ENCODE measurements at places on chromosomes 2 and 18.

GRCh38 chr2:30978044-30978443 lies 160.2 kb downstream of the GALNT14 start:
- DNase-seq, result no peak

- DNase-seq, result no peak
Observed at GRCh38 chr2:181352158-181352557, 105.0 kb upstream of the ITGA4 start.

- no peak for DNase-seq
Observed at GRCh38 chr2:168934826-168935225, 33.7 kb downstream of the G6PC2 start.

DNA sequence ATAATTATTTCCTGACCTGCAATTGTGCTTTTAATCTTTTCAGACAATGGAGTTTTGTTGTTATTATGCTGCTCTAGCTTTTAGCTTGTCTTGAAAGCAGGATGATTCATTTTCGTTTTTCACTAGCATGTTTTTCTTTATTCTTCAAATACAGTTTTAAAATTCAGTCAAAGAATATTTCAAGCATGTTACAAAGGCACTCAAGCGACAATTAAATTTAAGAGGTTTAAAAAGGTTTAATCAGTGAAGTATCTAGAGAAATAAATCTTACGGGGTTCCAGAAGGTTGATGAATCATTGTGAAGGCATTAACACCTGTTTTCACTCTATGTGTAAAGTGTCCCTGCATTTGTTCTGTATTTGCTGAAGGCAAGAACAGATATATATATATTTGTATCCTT lies 390.7 kb upstream of the TMEFF2 start:
- no peak for DNase-seq

DNA sequence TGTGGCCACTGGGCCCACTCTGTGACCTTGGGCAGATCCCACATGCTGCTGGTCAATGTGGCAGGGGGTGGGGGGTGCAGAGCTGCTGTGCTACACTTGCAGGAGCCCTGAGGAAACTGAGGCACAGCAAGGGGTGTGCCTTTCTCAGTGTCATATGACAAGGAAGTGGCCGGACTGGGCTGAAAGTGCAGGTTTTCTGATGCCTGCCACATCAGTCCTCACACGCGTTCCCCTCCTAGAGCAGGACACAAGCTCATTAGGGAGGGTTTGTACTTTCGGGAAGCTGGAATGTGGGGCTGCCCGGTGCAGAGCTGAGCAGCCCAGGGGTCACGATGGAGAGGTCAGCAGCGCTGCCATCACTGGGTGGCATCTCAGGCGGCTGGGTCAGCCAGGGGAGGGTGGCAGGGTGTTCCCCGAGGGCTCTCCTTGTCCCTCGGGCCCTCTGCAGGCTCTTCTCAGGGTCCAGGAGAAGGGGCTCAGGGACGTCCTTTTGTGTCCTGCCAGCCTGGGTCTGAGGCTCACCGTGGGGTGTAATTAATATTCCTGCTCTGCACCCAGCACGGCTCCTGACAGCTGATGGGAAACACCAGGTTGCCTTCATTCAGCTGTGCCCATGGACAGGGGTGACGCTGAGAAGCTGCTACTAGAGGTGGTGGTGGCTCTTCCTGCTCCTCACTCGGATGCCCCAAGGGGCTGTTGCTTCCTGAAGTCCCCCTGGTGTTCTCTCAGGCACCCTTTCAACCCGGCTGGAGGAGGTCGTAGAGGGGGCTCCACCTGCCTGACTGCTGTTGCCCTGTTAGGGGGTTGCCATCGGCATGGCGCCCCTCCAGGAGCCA lies 62.1 kb upstream of the HDAC4 start:
- no peak for DNase-seq

All from COLO829 (cell line).